ENCODE measurements at places on chromosomes 3 and 15. TPM values are rescaled to one million over a fixed set of nuclear protein-coding genes. Genes with fewer than 3 reads are reported as not detected.
A peak's percentile ranks its signal among the peaks of the same experiment; 100 is the strongest.

- no peak for DNase-seq
Measured at GRCh38 chr3:112048911-112049310, 14.4 kb downstream of the TMPRSS7 start.

DNA sequence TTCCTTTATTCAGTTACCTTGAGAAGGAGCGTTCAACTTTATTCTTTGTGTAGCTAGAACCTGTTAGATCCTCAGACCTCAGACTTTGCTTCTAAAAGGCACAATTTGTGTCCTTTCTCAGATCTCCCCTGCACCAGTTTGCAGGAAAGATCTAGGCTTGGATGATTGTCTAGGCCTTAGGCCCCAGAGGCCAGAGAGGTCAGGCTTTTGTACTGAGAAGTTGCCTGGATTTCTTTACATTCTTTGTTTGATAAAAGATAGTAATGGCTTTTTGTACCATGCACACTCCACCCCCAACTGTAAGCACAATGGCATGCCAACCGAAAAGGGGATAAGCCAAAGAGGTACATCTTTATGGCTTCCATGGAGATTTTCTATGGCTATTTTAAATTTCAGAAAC, 719.6 kb upstream of the NR2F2 start:
- no peak for DNase-seq

DNA sequence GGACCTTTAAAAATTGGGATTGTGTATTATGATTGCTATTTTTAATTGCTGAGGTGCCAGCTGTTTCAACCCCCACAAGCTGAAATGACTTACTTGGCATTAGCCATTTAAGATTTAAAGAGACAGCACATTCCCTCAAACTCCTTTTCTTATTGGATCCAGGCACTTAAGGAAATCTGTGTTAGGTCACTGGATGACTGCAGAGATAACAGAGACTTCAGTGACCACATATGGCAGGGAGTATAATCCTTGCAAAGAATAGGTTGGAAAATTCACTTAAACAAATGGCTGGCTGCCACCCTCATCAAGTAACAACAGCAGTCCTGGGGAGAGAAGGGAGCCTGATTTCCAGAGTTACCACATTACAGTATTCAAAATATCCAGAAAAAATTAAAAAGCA, 66.6 kb downstream of the SLMAP start:
- no peak for DNase-seq

DNA sequence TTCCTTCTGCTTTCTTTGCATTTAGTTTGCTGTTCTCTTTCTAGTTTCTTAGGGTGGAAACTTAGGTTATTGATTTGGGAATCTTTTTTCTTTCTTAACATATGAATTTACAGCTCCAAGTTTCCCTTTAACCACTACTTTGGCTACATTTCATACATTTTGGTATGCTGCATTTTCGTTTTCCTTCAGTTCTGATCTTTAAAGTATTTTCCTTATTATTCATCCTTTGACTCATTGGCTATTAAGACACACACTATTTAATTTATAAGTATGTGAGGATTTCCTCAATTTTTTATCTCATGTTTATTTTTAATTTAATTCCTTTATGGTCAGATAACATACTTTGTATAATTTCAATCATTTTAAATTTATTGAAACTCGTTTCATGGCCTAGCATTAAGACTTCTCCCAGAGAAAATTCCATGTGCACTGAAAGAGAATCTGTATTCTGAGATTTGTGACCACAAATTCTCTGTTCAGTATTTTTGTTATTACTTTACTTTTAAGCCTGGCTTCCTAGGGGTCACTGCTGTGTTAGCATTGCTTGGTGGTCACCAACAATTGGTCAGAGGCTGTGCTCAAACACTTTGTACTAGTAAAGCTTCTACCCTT, 87.7 kb downstream of the CFAP20DC start:
- no peak for DNase-seq

- no peak for DNase-seq
Measured at GRCh38 chr3:9238721-9239295, 10.6 kb downstream of the SRGAP3 start.

Gene DNAJC13
- total RNA-seq = 68.3 TPM

DNA sequence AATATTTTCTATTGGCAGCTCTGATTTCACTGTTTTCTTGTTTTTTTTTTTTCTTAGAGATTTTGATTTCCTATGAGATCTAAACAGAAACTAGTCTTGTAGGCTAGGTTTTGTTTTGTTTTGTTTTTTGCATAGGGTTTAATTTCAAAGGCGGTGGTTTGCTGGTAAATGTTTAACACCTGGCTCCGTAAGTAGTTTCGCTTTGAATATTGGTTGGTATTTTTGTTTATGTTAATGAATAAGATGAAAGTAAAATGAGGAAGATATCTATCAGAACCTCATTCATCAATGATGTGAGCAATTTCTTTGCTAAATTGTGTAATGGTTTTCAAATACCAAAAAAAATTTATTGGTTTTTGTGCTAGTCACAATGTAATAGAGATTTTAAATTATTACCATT, 39.7 kb upstream of the TM4SF1 start:
- DNase-seq = no peak

- DNase-seq = no peak
Measured at GRCh38 chr15:68445351-68445750, 13.4 kb upstream of the ITGA11 start.

DNA sequence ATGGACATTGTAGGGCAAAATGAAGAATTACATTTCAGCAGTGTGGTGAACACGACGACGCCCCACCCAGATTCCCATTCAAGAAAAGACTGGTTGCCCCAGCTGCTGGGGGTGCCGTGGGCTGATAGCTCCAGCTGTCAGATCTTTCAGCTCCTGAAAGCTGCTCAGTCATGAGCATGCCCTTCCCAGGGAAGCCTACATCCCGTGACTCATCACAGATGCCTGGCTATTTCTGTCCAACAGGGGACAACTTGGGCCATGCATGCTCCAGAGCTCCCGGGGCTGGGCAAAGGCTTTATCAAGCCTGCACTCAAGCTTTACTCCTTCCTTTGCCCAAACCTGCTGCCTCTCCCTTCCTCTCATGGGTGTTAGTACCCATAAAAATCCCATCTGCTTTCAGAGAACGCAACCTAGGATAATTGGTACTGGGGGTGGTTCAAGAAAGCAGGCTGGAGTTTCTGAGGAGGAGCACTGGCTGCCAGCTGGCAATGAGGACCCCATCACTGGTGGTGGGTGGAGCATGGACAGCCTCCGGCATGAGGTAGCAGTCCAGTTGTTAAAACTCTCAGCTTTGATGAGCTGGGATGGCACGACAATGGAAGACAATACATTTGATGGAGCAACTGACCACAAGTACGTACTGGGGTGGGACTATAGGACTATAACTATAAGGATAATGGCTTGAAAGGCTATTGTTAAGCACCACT, 16.4 kb upstream of the ST8SIA2 start:
- no peak for DNase-seq

DNA sequence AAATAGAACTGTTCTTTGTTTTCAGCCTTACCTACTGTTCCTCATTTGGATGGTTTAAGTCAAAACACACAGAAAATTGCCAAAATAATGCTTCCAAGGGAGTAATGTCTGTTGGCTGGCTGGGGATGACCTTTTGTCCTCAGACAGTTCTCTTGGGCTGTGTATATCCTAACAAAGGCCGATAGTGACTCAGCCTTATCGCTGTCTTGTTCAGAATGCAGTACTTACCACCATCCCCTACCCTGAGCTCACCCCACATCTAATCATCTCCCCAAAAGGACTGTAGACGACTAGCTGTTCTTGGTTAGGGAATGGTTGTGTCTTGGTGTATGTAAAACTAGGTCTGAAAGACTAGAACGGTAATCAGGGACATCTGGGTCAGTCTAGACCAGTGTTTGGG, 35.0 kb downstream of the RAB11A start:
- no peak for DNase-seq

DNA sequence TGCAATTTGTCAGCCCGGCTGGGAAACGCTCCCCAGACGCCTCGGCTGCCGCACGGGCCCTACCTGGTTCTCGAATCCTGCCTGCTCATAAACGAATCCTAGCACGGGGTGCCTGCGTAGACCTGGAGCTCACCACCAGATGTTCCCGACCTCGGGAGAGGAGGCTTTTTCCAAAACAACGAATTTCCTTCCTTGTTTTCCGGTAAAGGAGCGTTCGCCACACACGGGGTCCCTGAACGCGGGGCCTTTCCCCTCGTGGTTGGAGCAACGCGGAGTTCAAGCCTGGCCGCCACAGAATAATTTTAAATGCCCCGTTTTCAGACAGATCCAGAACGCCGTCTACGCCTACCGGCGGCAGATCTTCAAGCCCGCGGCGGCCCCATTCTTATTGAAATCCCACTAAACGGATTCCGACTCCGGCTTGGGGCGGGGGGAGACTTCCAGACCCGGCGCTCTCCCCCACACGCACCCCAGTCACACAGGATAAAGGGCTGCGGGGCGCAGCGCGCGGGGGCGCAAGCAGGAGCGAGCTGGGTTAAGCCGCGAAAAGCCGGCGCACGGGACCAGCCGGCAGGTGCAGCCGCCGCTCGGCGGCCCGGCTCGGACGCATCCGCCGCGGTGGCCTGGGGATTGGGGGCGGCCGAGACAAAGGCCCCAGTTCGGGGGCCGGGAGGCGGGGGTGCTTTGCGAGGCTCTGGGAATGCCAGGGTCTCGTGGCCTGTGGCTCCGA, 895 bp downstream of the GATA2 start:
- no peak for DNase-seq

DNA sequence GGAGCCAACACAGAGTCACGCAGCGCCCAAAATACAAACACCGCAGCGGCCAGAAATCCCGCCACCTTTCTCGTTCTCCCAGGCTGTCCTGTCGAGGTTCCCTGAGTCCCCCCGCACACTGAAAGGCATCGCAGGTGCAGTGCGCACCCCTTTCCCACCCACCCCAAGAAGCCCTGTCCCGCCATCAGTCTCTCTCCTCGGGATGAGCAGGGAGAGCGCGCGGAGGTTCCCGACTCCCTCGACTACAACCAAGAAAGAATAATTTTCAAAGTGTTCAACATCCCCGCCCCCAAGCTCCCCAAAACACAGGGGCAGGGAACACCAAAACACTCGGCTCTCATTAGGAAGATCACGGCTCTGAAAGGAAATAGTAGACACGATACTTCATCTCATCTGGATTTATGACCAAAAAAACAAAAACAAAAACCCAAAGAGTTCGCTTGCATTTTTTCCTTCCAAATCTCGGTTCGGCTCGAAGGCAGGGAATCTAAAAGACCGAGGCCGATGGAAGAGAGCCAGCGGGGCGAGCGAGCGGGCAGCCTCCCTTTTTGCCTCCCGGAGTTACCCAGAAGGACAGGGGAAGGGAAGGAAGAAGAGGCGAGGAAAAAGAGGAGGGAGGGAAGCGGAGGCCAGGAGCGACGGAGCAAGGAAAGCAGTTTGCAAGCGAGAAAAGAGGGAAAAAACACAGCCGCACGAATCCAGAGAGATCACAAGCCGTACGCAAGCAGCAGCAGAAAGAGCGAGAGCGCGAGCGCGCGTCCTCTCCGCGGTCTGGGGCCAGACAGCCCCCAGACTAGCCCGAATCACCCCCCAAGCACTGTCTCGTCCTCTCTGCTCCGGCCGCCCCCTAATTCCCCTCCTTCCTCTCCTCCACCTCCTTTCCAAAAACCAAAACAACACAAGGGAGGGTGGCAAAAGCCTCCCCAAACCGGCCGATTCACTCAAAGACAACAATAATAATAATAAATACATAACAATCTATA, 808 bp downstream of the BCL6 start:
- DNase-seq = peak; percentile 66

Gene TRIM42
- total RNA-seq = not detected

DNA sequence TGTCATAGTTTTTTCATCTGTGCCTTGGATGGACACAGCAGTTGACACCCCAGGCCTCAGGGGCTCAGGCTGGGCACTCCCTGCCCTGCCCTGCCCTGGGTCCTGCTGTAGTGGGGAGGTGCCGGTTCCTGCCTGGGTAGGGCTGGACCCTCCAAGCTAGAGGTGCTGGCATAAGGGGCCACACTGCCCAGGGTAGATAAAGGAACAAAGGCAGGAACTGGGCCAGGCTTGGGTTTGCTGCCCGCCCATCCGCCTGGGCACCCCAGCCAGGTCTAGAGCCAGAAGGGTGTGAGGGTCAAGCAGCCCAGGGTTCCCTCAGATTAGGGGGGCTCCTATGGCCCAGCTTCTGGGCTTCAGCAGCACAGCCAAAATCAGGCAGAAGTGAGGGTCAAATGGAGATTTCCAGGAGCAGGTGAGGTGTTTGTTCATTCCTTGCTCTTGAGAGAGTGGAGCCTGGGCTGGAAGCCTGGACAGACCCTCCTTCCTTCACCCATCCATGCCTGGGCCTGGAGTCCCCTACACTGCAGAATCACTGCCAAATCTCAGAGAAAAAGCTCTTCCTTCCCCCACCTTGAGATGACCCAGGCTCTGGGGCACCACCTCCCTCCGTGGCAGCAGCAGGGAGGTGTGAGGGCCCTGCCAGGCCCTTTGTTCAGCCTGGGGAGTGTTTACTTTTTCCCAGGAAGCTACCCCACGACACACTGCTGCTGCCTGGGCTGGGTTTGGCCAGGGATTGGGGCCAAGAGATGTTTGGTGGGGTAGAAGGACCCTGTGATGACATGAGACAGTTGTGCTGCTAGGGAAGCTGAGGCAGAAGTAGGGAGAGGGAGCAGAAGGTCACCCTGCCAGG, 7.1 kb downstream of the SEMA3F start:
- no peak for DNase-seq

GRCh38 chr15:73700041-73700842, 16.1 kb downstream of the CD276 start:
- DNase-seq = peak; percentile 82

Gene CCDC54
- total RNA-seq = not detected

- no peak for DNase-seq
Measured at GRCh38 chr15:80110920-80111319, 41.9 kb upstream of the FAH start.

Gene GOLGA6L4
- 9.1 TPM for total RNA-seq

DNA sequence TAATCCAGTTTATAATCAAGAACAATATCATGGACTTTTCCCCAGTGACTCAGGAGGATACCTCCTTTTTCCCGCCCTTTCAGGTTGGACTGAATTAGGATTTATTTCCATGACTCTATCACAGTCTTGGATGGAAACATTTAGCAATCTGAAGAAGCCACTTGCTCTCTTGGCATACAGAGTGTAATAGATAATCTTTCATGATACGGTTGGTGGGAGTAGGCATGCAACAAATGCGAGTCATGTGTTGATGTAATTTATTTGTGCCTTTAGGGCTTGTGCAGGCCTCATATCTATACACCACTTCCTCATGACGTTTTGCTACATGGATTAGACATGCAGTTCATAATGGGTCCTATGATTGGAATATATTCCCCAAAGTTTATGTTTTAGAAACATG, 54.2 kb upstream of the MCTP2 start:
- no peak for DNase-seq

Gene OTOL1
- total RNA-seq = not detected

Gene ALDH1A3
- total RNA-seq = 24.2 TPM

Gene TERC
- 1.4 TPM for total RNA-seq

DNA sequence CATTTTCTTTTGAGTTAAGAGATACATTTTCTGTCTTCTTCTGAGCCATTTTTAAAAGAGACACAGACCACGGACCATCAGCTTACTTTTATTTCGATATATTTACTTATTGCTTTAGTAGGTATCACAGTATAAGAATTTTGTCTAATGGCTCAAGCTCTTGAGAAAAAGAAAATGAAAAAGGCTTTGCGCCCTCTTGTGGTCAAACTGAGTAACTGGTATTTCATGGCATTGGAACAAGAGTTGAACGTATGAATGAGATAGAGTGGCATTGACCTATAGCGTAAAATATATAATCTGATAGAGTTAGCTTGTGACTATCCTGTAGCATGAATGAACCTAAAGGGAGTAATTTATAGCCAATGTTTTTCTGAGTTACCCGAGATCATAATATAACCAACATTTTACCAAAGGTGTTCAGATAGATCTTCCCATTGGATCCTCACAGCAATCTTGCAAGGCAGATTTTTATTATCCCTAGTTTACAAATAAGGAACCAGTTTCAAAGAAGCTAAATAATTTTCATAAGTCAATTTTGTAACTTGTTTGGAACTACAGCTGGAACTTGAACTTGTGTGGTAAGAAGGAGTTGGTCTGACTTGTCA, 154.6 kb downstream of the POLR2M start:
- DNase-seq = no peak
